ENCODE measurements at places on chromosomes 4 and X. TPM values are rescaled to one million over a fixed set of nuclear protein-coding genes. Genes with fewer than 3 reads are reported as not detected.

The PPEF2 gene
- not detected for total RNA-seq

The SYNPO2 gene
- total RNA-seq, result 131 TPM

The GYG2 gene
- total RNA-seq, result 5.2 TPM

The MAGEA2B gene
- total RNA-seq, result not detected

The DGAT2L6 gene
- total RNA-seq, result not detected

The DOCK11 gene
- total RNA-seq, result 4.7 TPM

The RPA4 gene
- 1.8 TPM for total RNA-seq

The CXCL5 gene
- 0.14 TPM for total RNA-seq

The IL13RA2 gene
- 3.4 TPM for total RNA-seq

DNA sequence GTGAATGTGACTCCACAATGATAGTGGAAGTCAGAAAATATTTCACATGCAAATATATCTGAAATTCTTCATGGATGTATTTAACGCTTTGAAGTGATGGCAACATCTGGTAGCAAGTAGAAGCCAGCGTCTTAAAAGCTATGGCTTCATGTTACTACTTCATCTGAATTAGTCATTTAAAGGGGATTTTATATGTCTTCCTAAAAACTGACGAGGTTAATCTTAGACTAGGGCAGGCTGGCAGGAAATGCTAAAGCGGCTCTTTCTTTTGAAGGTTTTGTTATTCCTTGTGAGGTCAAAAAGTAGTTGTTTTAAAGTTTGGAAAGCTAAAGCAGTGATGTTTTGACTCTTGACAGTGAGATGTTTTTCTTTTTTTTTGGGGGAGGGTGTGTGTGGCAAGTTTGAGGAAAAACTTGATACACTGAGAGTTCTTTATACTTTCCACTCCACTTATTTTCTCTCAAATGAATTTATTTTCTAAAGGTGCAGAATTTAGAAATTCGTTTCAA lies 22.6 kb downstream of the PLS3 start:
- DNase-seq, result no peak

DNA sequence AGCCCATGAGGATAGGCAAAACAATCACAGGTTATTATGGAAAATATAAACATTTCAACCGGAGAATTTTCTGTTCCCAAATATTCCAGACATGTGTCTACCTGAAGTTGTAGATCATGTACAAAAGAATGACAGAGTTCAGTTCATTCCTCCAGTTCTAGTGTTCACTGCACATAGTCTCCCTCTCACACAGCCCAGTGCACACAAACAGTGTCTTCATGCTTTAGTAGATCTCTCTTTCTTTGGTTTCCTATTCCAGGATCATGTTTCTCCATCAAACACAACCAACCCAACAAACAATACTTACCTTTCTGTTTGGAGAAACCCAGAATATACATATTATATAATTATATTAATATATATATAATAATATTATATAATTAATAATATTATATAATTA lies 671.9 kb downstream of the TRIML1 start:
- no peak for DNase-seq

GRCh38 chr4:159367781-159368080 lies 264.9 kb downstream of the RAPGEF2 start:
- no peak for DNase-seq

DNA sequence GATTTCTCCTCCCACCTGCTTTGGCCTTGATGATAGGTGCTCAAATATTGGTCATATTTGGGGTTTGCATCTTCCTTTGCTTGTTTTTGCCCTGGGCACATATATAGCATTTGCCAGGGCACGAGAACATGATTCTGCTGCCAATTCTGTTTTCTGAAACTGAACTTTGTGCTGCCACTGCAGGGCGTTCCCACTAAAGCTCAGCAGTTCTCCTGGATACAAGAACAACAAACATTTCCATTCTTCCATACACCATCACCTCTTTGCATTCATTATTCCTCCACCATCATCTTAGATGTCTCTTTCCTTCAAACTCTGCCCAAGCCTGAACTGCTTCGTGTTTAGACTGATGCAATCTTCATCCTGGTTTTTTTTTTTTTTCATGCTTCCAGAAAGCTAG lies 36.3 kb upstream of the GATB start:
- DNase-seq, result no peak

- DNase-seq, result peak; percentile 46
Observed at GRCh38 chr4:183798301-183799253, 106.5 kb upstream of the STOX2 start.

- DNase-seq, result no peak
Observed at GRCh38 chr4:46274717-46275116, 115.2 kb downstream of the GABRA2 start.

DNA sequence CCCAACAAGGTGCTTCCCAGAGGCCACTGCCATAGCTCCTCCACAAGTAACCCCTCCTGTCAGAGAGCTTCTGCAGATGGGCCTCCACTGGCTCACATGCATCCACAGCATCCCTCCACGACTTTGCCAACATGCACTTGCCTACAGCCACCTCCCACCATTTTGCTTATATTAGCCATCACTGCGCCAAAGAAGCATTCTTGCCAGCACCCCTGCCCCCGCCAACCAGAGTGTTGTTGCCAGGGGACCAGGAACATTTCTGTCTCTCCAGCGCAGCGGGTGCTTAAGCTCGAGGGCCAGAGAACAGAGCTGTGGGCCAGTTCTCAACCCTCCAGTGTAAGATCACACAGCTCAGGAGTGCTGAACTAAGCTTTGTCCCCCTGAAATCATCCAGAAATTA lies 517.6 kb downstream of the PABPC4L start:
- no peak for DNase-seq

- DNase-seq, result no peak
Observed at GRCh38 chr4:108703966-108704365, 53.6 kb downstream of the OSTC start.

- no peak for DNase-seq
Observed at GRCh38 chr4:159422019-159422418, 319.1 kb downstream of the RAPGEF2 start.

GRCh38 chrX:46169808-46170207 lies 375.4 kb downstream of the ZNF674 start:
- DNase-seq, result no peak

DNA sequence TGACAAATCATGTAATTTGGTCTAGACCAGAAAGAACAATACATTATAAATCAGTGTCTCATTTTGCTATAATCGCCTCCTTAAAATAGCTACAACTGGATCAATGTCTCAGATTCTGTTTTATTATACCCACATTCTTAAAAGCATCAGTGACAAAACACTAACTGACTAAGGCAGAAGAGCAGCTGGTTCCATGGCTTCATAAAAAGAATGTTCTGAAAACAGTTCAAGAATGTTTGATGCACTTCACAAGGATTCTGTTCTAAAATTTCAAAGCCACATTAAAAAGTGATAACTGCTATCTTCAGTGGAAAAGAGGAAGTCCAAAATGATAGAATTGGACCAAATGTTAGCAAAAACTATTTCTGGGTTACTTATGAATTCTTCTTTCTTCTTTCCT lies 69.8 kb downstream of the COL25A1 start:
- no peak for DNase-seq

DNA sequence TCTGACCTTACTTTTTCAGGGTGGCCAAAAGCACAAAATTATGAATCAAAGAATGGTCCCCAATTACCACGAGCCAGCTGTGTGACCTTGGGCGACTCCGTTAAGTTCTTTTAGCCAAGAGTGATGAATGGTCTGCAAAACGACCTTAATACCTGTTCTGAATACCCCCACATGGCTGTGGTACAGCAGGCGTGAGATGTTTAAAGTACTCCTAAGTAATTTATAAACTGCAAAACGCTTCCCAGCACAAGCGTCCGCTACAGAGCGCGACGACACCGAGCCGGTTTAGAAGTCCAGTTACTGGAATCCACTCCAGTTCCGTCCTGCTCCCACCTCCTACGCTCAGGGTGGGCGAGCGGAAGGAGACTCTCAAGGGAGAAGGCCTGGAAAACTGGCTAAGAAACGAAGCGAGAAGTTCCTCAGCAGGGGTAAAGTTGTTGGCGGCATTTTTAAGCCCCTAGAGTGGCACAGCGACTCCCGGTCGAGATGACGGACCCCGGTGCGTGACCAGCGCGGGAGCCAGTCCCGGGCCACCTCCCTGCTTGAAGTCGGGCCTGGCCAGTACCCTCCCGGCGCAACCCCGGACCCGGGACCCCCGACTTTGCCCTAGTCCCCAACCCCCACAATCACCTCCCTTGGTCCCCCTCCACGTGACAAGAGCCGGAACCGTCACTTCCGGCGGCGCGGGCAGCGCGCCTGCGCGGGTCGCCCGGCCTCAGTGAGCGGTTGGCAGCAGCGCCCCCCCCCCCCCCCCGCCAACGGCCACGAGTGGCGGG lies 659 bp upstream of the BMP2K start:
- DNase-seq, result peak; percentile 86

DNA sequence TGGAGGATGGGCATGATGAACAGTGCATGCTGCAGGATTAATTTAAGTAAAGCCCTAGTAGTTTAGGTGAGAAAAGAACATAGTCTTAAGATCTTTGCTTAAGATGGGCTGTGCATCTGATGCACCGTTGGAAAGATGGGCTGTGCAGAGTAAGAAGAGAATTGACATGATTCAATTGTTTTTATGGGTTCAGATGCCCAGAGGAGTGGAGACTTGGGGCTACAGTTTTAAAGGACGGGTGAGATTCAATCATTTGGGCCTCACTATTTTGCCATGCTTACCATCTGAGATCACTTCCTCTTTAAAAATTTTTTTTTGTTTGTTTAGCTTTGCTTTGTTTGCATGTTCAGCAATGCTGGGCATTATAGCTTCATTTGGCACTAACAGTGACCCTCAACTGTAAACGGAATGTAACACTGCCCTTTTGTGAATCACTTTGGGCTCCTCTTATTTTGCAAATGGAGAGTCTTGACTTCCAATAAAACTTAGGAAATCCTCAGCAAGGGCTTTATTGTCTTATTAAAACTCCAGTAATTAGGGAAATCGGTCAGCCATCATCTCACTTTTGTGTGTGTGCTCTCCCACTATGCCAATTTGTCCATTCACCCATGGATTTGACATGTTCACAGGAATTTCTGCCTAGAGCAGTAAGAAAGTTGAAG lies 216.1 kb upstream of the TLL1 start:
- no peak for DNase-seq

GRCh38 chrX:148956352-148956751 lies 455.9 kb downstream of the AFF2 start:
- DNase-seq, result no peak

DNA sequence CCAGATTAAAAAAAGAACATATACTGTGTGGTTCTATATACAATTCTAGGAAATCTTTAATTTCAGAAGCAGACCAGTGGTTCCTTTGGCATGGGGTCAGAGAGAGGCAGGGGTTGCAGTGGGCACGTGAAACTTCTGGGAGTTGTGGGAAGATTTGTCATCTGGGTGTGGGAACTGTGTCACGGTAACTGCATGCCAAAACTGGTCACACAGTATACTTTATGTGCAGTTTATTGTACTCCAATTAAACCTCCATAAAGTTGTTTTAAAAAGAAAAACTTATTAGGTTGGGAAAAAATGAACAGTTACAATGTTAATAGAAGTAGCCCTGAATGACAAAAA lies 26.7 kb upstream of the STS start:
- DNase-seq, result peak; percentile 33

GRCh38 chr4:84722720-84723119 lies 139.8 kb downstream of the CDS1 start:
- no peak for DNase-seq

Measured in prostate gland (tissue), 2 donors.